ENCODE measurements at places on chromosomes 4 and X. TPM values are rescaled to one million over a fixed set of nuclear protein-coding genes. Genes with fewer than 3 reads are reported as not detected.

The LRP2BP gene
- 22.1 TPM for total RNA-seq

The FRMD7 gene
- 0.36 TPM for total RNA-seq

GRCh38 chrX:120334603-120335002 is 23.3 kb upstream of the TMEM255A start:
- ATAC-seq = no peak

GRCh38 chr4:168076989-168077725 is 15.2 kb upstream of the ANXA10 start:
- no peak for ATAC-seq

- ATAC-seq = no peak
These were observed 312.2 kb downstream of the GPM6A start for GRCh38 chr4:175499735-175500352.

DNA sequence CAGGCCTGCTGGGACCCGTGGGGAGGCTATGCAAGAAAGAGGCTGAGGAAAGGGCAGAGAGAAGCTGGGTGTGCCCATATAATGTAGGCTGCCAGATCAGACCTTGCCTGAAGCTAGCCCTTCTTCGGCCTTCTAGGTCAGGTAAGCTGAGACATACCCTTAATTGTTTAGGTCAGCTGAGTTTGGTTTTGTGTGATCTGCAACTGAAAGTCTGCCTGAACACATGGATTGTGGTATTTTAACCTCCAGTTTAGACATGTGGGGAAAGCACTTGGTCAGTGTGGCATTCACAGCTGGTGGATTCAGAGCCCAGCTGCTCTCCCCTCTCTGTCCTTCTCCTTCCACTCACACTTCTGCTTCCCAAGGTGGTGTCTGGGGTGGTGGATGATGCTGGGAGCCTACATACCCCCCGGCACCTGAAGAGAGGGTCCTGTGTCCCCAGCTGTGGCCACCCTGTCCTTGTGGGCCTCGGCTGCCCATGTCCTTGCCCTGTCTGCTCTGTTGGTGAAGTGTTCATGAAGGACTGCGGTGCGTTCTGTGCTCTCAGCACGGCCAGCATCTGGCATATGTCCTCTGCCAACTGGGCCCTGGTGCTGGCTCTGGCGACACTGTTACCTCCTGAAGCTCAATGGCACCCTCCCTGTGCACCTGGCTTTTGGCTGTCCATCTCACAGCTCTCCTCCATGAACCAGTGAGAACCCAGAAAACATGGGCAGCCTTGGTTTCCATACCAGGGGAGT is 82.1 kb downstream of the NAT8L start:
- ATAC-seq = no peak

All from motor neuron (in vitro differentiated cells).